Inflammatory macrophage treated with lipopolysaccharide for 4 hours (primary cell): ENCODE measurements at places on chromosomes 6 and 20.

GRCh38 chr6:138109042-138109997, 2.1 kb upstream of the PERP start:
- DNase-seq: peak; percentile 70

GRCh38 chr6:109595998-109596397, 95.0 kb downstream of the AK9 start:
- peak; percentile 25 for DNase-seq

GRCh38 chr6:2192976-2193375, 52.4 kb downstream of the GMDS start:
- DNase-seq: peak; percentile 47

- no peak for DNase-seq
Observed at GRCh38 chr6:130223508-130223907, 757 bp upstream of the SAMD3 start.

GRCh38 chr6:165641672-165642156, 21.3 kb downstream of the PDE10A start:
- no peak for DNase-seq

DNA sequence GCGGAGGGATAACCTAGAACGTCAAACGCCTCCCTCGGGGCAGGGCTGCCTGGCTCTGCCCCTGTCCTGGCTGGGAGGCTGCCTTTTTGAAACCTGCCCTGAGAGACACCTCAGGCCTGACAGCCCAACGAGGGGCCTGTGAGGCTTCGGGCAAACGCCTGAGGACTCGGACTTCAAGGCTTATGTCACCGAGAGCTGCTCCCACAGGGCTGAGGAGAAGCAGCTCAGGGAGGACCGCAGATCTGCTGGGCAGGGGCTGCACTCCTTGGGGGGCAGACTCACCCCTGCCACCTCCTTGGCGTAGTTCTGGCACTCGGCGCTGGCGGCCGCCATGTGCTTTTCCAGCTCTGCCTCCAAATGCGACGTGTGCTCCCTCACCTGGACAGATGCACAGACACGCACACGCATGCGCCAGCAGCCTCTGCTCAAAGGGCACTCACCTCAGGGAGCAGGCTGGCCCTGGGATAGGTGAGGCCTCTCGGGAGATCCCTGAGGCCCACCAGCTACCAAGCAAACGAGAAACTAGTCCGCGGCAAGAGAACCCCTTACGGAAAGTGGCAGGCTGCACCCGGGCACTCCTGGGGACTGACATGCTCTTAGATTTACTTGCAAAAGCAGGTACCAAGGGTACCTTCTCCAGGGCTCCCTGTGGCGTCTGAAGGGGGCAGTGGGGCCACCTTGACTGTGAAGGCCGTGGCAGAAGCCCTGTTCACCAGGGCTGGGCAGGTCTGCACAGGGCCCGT, 49.6 kb downstream of the DSTN start:
- DNase-seq: no peak

DNA sequence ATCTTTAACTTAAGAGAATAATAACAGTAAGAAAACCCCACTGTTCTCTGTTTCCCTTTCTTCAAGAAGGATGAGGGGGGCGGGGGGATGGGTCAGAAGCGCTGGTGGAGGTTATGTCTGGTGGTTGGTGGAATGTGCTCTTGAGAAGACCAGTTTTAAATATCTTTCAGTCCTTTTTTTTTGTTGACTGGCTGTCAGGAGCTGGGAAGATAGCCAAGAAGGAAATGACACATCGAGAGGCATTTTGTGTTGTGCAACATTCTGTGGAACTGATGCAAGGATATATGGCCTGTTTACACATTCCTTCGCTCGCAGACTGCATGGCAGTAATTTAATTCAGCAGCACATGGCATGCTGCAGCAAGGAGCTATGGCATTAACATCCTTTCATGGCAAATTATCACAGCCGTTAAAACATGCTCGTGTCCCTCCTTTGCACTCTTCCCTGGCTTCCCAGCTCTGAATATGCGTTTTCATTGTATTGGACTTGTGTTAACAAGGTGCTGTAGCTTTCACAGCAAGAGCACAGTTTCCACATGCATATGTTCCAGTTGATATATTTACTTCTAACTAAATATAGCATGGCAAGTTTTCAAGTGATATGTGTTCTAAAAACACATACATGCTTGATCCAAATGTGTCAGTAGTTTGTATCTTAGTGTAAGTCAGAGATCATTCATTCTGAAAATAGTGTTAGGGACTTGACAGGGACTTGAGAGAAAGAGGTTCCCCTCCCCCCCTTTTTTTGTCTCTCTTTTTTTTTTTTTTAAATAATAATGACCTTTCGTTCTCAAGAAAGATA, 68.2 kb upstream of the SUPT3H start:
- DNase-seq: peak; percentile 93

DNA sequence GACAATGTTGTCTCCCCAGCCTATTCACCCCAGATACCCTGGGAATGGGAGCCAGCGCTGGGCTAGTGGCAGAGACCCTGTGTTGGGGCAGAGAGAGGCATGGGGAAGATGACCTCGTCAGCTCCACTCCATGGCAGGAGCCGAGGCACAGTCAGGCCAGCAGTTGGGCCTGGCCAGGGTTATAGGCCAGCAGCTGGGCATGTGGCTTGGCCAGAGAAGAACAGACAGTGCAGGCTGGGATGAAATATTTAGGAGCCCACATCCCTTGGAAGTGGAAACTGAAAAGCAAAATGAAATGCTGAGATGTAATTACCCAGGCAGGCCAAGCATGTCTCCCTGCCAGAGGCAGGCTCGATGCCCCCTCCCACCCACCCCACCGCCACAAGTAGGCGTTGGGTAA, 70.0 kb downstream of the GRM4 start:
- DNase-seq: no peak

GRCh38 chr6:128275681-128276080, 244.7 kb downstream of the PTPRK start:
- no peak for DNase-seq

GRCh38 chr6:21984135-21984534, 312.7 kb downstream of the PRL start:
- no peak for DNase-seq

GRCh38 chr6:11747021-11747420, 31.6 kb downstream of the ADTRP start:
- no peak for DNase-seq

DNA sequence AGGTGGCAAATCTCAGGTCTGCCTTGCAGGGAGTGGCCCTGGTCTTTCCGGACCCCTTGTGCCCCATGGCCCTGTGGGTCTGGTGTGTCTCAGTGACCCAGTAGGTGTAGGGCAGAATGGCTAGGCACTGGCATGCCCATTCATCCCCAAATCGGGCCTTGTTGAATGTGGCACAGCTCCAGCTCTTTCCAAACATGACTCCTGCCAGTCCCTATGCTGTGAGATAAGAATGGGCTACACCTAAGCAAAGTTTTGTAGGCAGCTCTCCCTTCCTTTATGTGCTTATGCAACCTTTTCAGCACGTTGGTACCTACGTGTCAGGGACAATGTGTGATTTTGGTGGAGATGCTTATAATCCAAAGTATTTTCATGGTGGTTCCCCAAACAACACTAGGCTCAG, 33.9 kb downstream of the FOXO3 start:
- no peak for DNase-seq

DNA sequence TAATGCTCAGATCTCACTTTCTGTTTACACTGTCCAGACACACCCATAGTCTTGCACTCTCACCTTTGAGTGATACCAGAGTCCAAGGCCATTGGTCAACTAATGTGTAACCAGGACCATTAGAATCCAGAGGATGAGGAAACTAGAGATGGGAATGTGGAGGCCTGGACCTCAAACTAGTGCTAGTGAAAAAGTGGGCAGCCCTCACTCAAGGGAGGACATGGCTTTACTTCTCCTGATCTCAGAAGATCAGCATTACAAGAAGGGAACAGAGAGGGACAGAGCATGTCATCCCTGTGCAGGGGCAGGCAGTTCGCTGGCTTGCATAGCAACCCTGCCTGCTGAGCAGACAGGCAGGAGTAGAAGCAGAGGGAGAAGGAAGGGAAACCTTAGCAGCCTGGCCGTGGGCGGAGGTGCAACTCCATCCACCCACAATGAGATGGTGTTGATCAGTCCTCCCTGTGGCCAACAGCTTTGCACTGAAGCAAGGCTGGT, 22.6 kb upstream of the XRN2 start:
- DNase-seq: peak; percentile 17

DNA sequence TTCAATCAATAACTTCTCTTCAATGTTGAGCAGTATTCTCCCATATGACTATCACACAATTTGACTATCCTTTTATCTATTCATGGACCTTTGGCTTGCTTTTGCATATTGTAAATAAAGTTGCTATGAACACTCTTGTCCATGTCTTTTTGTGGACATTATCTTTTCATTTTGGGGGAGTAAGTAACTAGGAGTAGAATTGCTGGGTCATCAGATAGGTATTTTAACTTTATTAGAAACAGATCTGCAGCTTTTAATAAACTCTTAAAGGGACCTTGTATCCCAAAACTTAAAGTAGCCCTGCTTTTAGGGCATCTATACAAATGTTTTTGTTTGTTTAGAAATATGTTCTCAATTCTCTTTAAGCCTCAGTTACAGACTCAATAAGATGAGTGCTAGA, 614.2 kb upstream of the CITED2 start:
- no peak for DNase-seq

- DNase-seq: no peak
Observed at GRCh38 chr6:148525453-148525852, 182.8 kb downstream of the SASH1 start.

DNA sequence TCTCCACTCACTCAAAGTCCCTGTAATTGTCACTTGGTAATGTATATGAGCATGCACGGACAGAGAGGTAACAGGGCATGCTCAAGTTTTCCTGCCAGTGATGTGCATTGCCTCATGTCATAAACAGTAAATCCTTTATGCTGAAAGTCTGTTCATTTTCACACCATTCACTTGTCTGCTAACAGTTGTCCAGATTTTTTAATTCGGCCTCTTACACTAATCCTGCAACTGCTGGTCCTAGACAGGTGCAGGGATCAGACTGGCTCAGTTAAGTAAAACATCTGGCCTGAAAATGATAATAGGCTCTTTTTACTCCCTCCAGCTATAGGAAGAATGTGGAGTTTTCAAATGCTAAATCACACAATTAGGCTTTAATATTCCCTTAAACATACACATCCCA, 185.4 kb upstream of the VGLL2 start:
- no peak for DNase-seq

DNA sequence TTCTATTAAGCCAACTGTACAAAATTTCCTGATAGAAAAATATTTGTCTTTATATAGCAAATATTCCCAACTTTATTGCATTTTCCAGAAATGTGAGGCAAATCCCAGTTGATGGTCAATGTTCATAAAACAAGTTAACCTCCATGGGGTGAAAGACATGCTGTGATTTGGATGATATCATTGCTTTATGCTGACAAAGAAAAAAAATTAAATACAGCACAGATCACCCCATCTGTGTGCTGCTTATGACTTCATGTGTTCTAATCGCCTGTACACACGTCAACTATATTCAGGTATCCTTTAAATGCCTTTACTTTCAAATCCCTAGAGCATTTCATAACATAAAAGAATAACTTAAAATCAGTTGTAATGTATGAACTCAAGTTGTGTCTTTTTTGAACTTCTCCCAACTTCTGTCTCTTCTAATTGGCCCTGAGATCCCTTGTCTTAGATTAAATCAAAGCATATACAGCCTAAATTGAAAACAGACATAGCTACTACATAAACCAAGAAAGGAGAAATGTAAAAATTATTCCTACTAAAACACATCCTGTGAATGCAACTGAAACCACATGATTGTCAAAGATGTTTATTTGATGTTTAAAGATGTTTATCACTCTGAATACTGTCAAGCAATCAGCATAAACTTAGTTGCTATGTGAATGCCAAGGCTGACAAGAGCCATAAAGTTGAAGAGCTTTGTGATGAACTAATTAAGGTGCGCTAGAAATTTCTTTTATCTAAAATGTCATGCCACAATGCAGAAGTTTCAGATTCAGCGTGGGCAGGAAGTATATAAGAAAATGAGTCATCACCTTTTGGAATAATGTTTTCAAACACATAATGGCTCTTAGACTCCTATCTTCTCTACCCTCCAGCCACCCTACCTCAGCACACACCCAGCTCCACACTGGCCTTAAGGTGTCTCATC, 68.7 kb downstream of the FILIP1 start:
- no peak for DNase-seq

- peak; percentile 64 for DNase-seq
Observed at GRCh38 chr6:33391922-33392594, 435 bp downstream of the KIFC1 start.

DNA sequence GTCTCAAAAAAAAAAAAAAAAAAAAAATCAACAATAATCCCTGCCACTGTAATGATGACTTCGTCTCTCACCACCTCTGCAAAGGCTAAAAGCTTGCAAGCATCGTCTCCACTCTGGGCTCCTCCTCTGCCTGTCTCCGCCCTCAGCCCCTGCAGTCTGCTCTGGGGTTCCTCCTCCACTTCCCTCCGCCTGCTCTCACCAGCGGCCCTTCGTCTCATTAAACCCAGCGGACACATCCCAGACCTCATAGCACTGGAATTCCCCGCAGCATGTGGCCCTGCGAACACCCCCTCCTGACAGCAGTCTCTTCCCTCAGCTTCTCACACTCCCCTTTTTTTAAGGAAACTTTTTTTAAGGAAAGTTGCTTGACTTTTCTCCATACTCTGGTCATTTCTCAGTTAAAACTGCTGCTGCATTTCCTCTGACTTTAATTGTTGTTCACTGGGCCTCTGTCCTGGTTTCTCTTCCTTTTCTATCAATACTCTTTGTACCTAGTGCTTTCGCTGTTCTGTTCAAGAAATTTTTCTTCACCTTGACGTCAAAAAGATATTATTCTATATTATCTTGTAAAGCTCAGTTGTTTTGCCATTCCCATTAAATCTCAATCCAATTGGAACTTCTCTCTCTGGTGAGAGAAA, 70.9 kb upstream of the PLEKHG1 start:
- DNase-seq: no peak

DNA sequence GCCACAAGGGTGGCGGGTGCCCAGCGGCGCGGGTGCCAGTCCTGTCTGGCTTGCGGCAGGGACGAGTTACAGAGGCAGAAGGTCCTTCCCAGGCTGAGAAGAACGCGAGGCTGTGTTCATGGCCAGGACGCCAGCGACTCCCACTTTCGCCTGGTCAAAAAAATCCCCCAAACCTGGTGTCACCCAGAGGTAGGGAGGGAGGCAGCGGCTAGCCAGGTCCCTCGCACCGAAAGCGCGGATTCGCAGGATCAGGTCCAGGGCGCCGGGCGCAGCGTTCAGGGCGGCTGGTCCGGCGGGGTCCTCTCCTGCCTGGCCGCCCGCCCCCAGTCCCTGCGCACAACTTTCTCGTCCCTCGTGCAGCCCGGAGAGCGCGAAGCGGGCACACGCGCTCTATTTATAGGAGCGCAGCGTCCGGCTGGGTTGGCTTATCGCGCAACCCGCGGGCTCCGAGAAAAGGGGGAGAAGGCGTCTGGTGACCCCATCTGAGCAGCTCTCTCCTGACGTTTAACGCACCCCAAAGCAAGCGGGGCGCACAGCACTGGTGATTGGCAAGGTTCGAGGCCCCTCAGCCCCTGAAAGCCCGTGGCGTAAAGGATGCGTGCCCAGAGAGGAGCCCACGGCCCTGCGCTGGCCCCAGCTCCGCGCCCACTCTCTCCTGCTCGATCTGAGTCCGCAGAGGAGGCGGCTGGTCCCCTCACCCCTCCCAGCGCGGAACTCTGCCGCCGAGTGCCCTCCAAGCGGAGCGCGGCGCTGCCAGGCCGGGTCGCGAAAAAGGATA, 519 bp downstream of the CBLN4 start:
- no peak for DNase-seq
